NCI-H2029 (cell line): ENCODE measurements at places on chromosomes 3 and 15.

- no peak for DNase-seq
Observed at GRCh38 chr3:172070802-172071201, 31.4 kb downstream of the FNDC3B start.

DNA sequence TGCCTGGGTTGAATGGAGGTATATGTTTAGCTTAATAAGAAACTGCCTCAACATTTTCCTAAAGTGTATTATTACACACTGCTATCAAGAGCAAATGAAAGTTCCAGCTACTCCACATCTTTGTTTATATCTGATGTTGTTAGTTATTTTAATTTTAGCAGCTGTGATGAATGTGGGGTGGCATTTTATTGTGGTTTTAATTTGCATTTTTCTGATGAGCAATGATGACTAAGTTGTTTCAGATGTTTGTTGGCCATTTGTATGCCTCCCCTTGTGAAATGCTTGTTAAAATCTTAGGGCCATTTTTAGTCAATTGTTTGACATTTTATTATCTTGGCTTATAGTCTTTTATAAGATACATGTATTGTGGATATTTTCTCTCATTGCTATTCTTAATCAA, 260.4 kb upstream of the SLCO3A1 start:
- DNase-seq, result no peak

GRCh38 chr3:30750967-30751366, 143.5 kb downstream of the GADL1 start:
- DNase-seq, result no peak

- DNase-seq, result no peak
Observed at GRCh38 chr3:76369170-76369569, 583.8 kb upstream of the ZNF717 start.

GRCh38 chr15:72685925-72686794, at the start of the genes BBS4 and HIGD2B:
TSS of gene BBS4 (plus strand) at chr15:72686207. CDS start at chr15:72686228, 21 bp downstream.
TSS of gene HIGD2B (minus strand) at chr15:72686182. CDS start at chr15:72676374, 9,808 bp downstream.
- no peak for DNase-seq

- no peak for DNase-seq
Observed at GRCh38 chr15:39937696-39938095, 3.8 kb downstream of the EIF2AK4 start.

DNA sequence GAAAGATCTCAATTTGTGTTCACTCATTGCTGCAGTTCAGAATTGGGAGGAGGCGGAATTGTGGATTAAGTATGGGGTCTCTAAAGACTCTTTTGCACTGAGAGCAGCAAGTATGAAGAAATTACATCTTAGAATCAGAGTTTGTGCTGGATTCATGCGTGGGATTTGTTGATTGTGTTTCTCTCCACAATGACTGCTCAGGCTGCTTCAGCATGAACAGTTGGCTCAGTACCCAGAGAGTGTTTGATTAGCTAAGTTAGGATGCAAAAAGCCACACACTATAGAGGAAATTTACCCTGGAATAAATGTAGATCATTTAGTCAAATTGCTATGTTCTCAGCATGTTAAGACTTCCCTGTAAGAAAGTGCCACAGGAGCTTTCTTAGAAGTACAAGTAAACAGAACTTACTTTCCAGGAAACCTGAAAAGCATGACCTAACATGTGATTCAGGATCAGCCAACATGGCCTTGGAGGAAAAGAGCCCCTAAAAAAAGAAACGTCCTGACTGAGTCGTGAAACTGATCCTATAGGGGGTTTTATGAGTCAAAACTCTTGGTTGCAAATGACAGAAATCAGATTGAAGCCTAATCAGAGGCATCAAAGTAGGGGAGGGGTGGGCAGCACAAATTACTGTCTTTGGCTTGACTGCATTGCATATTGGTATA, 32.6 kb downstream of the HHLA2 start:
- no peak for DNase-seq

GRCh38 chr3:144585408-144585807, 613.8 kb downstream of the DIPK2A start:
- DNase-seq, result no peak

DNA sequence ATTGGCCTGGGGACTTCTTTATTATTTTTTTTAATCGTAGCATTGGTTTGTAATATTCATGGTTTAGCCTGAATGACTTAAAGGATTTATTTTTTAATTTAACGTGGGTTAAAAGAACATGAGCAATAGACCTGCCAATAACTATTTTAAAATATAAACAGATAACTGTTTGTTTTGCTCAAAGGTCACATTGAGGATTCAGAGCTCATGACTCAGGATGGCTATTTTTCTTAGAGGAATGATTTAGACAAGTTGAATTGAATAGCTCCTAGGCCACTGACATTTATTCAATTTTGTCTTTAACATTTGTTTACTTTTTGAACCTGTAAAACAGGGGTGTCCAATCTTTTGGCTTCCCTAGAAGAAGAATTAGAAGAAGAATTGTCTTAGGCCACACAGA, 68.5 kb downstream of the ITPR1 start:
- DNase-seq, result no peak
